ENCODE measurements at places on chromosomes 3 and 15.

DNA sequence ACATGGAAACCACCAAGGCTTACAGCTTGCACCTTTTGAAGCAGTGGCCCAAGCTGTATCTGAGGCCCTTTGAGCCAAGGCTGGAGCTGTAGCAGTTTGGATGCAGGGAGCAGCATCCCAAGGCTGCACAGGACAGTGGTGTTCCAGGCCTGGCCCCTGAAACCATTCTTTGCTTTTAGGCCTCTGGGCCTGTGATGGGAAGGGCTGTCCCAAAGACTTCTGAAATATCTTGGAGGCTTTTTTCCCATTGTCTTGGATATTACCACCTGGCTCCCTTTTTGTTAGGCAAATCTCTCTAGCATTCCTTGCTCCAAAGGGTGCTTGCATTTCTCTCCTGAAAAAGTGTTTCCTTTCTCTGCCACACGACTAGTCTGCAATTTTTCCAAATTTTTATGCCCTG, 302.8 kb upstream of the MDFIC2 start:
- DNase-seq, result no peak

DNA sequence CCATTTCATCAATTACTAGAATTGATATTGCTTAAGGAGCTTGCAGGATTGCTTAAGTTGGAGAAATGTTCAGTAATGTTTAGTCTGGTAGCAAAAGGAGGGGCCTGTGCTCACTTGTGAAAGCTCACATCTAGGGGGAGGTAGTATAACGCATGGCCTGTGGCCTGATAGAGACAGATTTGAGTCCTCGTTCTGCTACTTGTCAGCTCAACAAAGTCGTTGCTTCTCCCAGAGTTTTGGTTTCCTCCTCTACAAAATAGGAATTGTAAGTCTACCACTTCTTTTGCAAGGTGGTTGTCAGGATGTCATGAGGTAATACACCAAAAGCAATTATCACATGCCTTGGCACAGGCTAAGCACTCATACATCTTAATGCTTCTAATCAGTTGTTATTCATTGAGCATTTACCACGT, 1.3 kb downstream of the ST3GAL6 start:
- no peak for DNase-seq

- no peak for DNase-seq
Observed at GRCh38 chr3:195056506-195056905, 214.5 kb downstream of the XXYLT1 start.

- DNase-seq, result no peak
Observed at GRCh38 chr15:64521726-64522164, 61.4 kb downstream of the ZNF609 start.

- no peak for DNase-seq
Observed at GRCh38 chr15:69045802-69046201, 31.3 kb downstream of the NOX5 start.

GRCh38 chr3:169552533-169552932, 111.0 kb downstream of the MECOM start:
- DNase-seq, result no peak
